Activated naive CD8-positive, alpha-beta T cell treated with anti-CD3 and anti-CD28 coated beads for 36 hours (primary cell): ENCODE measurements at places on chromosomes 1 and 21. TPM values are rescaled to one million over a fixed set of nuclear protein-coding genes. Genes with fewer than 3 reads are reported as not detected.
A peak's percentile ranks its signal among the peaks of the same experiment; 100 is the strongest.

ELF3 gene
- total RNA-seq = 0.30 TPM

OR14K1 gene
- not detected for total RNA-seq

NECTIN4 gene
- 0.12 TPM for total RNA-seq

HIVEP3 gene
- 21.3 TPM for total RNA-seq

KRTAP21-2 gene
- not detected for total RNA-seq

PROK1 gene
- not detected for total RNA-seq

PGBD5 gene
- not detected for total RNA-seq

TCEA3 gene
- 7.4 TPM for total RNA-seq

PTPRC gene
- total RNA-seq = 421 TPM

C1QB gene
- not detected for total RNA-seq

SLAMF7 gene
- total RNA-seq = 152 TPM

EDN2 gene
- total RNA-seq = not detected

- no peak for DNase-seq
Observed at GRCh38 chr1:100364697-100365096, 12.4 kb downstream of the CDC14A start.

DNA sequence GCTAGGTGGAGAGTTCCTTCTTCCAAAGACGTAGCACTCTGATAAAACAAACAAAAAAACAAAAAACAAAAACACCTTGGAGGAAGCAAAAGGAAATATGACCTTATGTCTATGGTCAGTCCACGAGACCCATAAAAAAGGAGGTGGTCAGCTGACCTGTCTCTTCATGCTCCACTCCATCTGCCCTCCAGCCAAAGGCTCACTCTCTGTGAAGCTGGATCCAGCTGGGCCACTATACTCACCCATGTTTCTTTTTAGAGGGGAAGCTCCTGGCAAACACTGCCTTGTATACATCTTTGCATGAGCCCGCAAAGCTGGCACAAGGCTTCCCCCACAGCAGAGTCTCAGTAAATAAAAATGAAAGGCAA, 126.1 kb upstream of the CACHD1 start:
- no peak for DNase-seq

DNA sequence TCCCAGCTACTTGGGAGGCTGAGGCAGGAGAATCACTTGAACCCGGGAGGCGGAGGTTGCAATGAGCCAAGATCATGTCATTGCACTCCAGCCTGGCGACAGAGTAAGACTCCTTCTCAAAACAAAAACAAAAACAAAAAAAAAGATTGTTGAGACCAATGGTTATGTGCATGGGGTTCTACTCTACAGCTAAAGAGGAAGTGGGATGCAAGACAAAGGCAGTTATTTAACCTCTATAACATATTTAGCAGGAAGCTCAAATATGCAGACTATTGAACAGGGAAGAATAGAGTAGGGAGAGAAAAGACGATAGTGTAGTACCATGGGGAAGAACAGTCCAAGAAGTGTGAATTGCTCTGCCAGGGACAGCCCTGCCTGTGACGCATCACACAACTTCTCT, 227.7 kb downstream of the SMYD3 start:
- DNase-seq = no peak

DNA sequence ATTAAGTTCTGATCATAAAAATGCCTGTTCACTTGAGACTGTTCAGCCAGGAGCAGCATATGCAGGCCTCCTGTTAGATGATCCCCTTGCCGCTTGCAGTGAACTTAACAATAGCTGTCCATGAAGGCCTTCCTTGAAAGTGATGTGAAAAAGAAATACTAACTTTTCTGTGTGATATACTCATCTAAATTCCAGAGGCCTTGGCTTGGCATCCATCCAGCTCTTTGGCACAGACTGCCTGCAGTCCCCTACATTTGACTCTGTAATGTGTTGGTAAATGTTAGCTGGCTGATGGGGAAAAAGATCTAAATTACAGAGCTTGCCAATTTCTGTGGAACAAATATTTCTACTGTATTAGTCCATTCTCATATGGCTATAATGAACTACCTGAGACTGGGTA, 73.7 kb downstream of the KCNK2 start:
- DNase-seq = no peak

GRCh38 chr1:167555971-167556714, 2.6 kb upstream of the CREG1 start:
- DNase-seq = peak; percentile 59

DNA sequence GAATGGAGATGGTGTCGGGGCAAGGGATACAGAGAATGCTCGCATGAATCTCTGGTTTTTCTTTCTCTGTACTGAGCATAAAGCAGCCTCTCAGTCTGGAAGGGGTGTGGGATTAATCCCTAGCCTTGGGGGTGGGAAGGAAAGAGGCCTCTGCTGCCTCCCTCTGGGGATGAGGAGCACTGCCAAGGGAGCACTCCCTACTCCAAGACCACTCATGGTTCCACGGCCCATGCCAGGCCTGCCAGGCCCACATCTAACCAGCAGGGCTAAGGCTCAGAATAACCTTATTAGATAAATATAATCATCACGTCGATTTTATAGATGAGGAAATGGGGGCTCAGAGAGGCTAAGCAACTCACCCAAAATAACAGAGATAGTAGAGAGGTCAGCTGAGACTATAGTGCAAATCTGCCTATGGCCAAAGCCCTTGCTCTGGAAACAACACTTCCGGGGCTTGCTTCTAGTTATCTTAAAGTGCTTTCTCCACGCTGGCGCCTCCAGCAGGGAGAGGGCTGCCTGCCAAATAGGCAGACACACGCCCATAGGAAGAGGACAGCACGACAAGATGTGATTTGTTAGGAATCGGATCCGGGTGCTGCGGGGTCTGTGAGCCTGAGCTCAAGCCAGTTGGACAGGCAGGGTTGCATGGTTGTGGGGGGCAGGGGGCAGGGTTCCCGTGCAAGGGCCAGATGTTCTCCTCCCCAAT, 522 bp downstream of the TEX35 start:
- DNase-seq = no peak

GRCh38 chr1:145997016-145997717, 788 bp upstream of the TXNIP start:
- peak; percentile 56 for DNase-seq

GRCh38 chr1:60670302-60670701, 412.1 kb upstream of the NFIA start:
- DNase-seq = no peak

GRCh38 chr1:206465951-206466350, 4.3 kb upstream of the IKBKE start:
- DNase-seq = no peak

- no peak for DNase-seq
Observed at GRCh38 chr1:228744918-228745317, 9.6 kb downstream of the RHOU start.

DNA sequence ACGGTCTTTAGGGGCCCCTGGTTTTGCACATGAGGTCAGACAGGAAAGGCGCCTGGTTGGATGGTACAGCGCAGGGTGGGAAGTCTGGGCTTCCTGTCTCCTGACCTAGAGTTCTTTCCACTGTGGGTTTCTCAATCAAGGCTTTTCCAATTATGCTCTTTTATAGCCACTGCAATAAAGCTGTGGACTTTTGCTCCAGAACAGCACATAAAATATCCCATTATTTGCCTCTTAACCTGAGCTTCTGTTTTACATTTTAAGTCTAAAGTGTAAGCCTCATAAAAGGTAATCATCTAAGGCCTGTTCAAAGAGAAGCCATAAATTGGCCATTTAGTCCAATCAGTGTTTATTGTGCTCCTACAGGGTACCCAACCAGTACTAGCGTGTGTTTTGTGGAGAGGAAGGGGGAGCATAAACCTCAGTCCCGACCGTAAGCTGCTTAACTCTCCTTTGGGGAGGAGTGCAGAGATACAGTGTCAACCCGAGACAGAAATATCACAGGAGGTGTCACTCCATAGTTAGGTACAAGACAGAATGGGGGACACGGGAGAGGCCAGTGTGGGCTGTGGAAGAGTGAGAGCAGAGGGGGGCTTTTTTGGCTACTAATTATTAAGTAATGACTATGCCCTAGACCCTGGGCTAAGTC, 270.0 kb downstream of the TRABD2B start:
- DNase-seq = no peak

- no peak for DNase-seq
Observed at GRCh38 chr1:243230914-243231313, 24.2 kb downstream of the CEP170 start.

- DNase-seq = no peak
Observed at GRCh38 chr21:31298618-31299269, 45.3 kb downstream of the TIAM1 start.

DNA sequence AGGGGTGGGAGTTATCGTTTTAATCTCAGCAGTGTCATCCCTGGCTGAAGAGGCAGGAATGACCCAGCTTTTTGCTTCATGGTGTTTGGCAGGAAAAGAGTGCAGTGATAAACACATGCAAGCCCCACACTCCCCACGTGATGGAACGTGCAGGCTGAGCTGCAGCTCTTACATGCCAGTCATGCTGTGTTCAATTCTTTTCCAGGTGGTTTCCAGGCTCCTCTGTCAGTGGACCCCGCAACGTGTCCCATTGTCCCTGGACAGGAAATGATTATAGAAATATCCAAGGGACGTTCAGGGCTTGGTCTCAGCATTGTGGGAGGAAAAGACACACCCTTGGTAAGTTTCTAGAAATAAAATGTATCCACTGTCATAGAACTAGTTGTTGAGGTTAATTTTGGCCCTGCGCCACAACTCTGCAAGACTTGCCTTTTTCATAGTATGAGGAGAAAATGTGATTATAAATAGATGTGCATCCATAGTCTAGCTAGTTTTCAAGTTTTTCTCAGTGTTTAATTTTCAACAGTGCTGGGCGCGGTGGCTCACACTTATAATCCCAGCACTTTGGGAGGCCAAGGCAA, 110.2 kb upstream of the L1TD1 start:
- DNase-seq = no peak

DNA sequence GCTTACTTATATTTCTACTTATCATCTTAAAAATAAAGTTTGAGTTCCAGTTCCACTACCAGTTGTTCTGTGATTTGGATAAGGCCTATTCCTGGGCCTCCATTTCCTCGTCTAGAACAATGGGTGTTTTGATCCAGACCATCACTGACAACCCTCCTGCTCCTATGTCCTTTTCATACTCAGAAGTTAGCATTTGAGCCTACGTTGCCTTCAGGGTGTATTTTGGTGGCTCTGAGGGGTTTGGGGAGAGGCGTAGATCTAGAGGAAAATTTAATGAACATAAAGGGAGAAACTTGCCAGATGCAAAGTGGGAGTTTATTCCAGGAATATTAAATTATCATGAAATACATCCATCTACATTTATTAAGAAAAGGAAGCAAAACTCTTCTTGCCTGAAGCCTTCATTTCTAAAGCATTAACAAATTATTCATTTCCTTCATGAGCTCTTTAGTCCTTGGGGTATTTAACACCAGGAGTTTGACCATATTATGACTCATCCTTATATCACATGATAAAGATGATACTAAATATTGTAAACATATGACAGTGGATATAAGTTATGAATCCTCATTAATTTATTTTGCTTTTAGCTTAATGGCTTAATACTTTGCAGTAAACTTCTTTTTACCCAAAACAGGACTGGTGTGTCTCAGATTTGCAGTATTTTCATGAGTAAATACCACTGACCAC, 47.2 kb upstream of the SYT14 start:
- no peak for DNase-seq

DNA sequence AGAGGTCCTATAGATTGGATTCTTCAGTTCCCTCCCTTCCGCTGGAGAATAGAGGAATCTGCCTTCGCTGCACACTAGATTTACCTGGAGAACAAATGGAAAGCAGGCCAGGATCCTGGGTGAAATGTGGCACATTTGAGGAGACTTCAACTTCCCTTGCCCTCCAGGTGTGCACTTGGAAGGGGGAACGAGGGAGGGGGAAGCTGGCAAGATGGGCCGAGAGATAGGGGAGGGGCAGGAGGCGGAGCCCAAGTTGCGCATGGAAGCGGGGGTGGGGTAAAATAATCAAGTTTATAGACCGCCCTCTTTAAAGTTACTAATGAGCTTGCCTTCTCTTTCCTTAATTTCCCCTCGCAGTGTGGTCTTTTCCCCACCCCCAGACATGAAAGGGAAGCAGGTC, 155.7 kb upstream of the CAMK1G start:
- DNase-seq = no peak

GRCh38 chr1:212520746-212521145, 87.8 kb upstream of the ATF3 start:
- DNase-seq = no peak

- DNase-seq = no peak
Observed at GRCh38 chr1:112788561-112788960, 73.4 kb upstream of the PPM1J start.

DNA sequence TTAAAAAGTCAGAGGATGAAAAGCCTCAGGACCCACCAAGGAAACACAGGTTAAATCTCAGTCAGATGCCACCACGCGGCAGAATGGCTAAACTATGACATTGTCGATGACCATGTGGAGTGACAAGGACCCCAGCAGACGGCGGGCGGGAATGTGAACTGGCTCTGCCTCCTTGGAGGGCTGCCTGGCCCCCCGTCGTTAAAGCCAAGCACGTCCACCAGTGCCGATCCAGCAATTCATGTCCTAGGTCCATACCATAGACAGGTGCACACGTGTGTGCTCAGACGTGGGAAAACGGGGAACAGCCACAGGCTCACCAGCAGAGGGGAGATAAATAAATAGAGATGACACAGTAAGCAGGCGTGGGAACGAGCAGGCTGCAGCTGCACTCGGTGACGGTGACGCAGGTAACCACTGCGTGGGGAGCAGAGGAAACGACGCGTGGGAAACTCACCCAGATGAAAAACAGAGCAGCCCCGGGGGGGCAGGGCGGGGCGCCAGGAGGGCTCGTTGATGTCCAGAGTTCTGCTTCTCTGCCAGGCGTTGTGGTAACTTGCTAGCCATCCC, 28.3 kb upstream of the PCBP3 start:
- DNase-seq = peak; percentile 80

DNA sequence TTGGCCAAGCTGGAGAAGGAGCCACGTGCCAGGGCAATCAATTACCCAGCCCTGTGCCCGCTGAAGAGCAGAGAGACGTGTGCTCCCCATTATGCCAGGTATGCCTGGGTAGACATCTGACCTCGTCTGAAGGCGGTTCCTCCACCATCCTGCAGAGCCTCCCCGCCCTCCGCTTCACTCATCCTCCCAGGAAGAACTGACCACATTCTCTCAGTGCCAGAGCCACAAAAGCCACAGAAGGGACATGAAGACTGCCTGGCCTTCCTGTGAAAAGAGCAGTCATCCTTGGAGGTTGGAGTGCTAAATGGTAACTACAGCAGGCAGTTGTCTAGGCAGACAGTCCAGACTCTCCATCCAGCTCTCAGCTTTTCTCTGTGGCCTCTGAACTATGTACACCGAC, 12.0 kb downstream of the SYT2 start:
- DNase-seq = no peak

DNA sequence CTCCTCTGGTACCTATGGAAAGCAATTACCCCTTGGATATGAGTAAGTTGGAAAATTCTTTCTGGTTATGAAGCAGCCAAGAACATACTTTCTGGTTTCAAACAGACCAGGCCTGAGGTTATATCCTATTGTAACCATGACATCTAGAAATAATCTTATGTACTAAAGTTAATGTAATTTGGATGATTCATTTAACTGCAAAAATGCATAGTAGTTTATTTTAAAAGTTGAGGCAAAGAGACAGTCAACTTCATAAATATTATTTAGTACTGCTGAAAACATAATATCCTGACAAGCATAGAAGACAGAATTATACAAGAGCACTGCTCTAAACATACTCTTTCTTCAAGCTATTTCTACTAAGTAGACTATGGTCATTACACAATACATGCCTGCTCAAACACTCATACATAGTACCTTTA, 25.5 kb downstream of the ODF2L start:
- DNase-seq = no peak

- no peak for DNase-seq
Observed at GRCh38 chr1:112099979-112100378, 110.5 kb upstream of the KCND3 start.

GRCh38 chr1:16967962-16968361, 12.5 kb downstream of the MFAP2 start:
- no peak for DNase-seq
